ENCODE measurements at places on chromosomes 1 and 21.

- no peak for DNase-seq
Observed at GRCh38 chr1:55916481-55916880, 662.9 kb downstream of the PLPP3 start.

GRCh38 chr1:21237446-21238088 lies 52.7 kb downstream of the ECE1 start:
- no peak for DNase-seq

DNA sequence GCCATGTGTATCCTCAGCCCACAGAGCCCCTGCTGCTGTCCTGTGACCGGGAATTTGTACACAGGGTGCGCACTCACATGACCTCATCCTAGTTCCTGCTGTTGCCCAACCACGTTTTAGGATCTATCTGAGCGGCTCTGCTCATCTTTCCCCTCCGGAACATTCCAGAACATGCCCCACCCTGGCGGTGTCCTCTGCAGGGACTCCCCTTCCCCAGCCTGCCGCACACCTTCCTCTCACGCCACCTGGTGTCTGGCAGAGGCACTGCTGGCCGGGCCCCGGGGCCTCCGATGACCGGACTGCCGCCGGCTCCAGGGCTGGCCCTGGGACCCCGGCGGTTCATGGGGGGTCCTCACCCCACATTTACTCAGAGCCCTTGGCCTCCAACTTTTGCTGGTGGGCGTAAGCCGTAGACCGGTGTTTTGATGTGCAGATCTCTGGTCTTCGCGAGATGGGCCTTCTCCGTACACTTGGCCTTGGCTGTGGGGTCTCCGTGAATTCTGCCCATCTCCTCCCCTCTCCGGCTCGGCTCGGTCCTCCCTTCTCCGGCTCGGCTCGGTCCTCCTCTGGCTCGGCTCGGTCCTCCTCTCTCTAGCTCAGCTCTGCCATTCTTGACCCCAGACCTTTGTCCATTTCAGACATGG lies 29.5 kb downstream of the ARHGEF16 start:
- no peak for DNase-seq

GRCh38 chr1:43527111-43527878 lies 3.4 kb upstream of the PTPRF start:
- DNase-seq: no peak

DNA sequence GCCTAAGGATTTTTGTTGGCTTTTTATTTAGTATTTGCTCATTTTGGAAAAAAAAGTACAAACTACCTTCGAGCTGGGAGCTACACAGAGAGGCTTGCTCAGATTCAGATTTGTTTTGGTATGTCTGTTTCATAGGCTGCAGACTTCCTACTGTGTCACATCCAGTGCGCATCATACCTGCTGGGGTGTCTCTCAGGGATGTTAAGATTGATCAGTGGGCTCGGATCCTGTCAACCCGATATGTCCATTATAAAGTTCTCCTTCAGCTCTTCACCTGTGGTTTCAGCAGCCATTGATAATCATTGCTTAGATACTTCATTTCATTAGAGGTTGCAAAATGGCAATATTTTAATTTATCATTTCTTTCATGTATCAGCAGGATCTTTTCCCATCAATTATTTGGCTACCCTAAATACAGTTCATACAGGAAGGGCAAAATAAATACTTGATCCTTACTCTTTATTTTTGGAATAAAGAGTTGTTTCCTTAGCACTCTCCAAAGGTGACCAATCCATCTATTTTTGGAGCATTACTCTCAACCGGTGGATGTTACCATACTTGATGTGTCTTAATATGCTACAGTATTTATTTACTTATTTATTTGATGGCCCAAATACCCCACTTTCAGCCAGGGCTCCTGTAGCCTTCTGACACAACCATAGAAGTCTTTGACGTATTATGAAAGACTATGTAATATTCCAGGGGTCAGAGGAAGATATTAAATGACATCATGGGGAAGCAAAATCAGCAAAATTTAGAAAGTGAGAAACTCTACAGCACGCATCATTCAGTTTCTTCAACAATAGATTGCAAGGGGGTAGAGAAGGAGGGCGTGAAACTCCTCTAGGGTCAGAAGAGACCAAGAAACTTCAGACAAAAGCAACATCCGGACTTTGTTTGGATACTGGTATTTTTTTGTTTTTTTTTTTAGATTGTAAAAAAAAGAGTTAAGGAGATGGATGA lies 55.3 kb upstream of the HNRNPU start:
- DNase-seq: no peak

- DNase-seq: no peak
Observed at GRCh38 chr1:71116729-71117128, 35.9 kb upstream of the ZRANB2 start.

- DNase-seq: no peak
Observed at GRCh38 chr1:163265547-163265946, 56.2 kb upstream of the NUF2 start.

DNA sequence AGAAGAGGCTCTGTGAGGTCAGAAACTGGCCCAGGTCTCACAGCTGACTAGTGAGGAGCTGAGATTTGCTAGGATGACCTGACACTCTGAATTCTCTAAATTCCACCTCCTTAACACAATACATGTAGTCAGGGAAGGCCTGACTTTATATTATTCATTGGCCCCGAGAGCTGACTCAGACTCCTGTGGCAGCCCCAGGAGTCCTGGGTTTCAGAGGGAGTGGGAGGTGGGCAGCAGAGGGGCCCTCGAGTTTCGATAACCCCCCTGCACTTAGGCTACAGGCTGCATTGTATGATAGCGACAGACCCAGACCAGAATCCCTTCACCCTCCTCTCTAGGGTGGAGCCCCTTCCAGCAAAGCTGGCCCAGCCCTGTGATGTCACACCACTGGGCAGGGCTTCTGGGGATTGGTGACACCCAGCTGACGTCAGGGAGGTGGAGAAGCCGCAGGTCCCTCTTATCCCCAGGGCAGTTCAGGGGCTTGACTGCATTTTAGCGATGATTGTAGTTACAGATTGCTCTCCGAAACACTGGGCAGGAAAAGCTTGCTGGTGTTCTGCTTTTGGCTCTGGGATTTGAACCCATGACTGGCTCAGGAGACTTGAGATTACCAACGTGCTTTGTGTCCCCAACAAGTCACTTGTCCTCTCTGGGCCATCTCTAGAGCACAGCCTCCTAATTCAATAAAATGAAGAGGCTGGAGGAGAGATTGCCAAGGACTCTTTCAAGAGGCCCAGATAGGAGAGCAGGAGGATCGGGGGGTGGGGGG lies 17.0 kb upstream of the GPR37L1 start:
- no peak for DNase-seq

GRCh38 chr1:27981145-27981544 lies 21.4 kb downstream of the XKR8 start:
- no peak for DNase-seq

DNA sequence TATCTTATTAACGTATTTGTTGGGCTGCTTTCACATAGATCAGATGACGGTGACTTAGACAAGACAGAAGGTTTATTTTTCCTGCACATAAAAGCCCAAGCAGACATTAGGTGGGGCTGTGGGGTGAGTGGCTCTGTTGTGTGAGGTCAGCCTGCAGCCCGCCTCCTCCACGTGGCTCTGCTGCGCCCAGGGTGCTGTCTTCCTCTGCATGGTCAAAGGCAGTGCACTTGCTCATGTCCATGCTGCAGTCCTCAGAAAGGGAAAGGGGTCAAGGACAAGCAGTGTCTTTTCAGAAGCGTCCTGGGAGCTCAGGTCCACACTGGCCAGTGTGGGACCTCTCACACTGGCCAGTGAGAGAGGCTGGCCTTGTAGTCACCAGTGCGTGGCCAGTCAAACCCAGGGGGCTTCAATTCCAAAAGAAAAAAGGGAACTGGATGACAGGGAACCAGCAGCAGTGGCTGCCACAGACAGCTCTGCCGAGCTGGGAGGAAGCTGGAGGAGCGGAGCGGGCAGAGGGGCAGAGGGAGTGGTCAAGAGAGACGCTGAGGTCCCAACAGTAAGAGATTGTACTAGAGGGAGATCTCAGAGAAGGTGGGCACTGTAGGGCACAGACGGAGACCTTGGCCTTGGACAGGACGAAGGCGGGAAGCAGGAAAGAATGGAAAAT lies 35.9 kb upstream of the SLC45A1 start:
- DNase-seq: no peak

- DNase-seq: no peak
Observed at GRCh38 chr1:211828584-211829342, 1.8 kb downstream of the LPGAT1 start.

- DNase-seq: no peak
Observed at GRCh38 chr1:26832249-26832960, 5.9 kb downstream of the ZDHHC18 start.

All from osteocyte (in vitro differentiated cells).